ENCODE measurements at places on chromosomes 16 and 17. TPM values are rescaled to one million over a fixed set of nuclear protein-coding genes. Genes with fewer than 3 reads are reported as not detected.

Gene ZNF207
- total RNA-seq: 211 TPM

Gene HSF4
- 5.7 TPM for total RNA-seq

Gene CD79B
- 3.4 TPM for total RNA-seq

Gene PSMC5
- total RNA-seq: 124 TPM

Gene GRAP
- 50.2 TPM for total RNA-seq

Gene PRR14
- total RNA-seq: 45.3 TPM

Gene ACSM5
- not detected for total RNA-seq

Gene ABCC3
- total RNA-seq: 0.67 TPM

Gene ZNF385C
- 1.3 TPM for total RNA-seq

Gene NBR1
- 74.9 TPM for total RNA-seq

Gene KRTAP4-5
- total RNA-seq: not detected

Gene PRDM7
- total RNA-seq: not detected

Gene GSG1L2
- total RNA-seq: not detected

Gene HCRT
- not detected for total RNA-seq

Gene GDPD1
- 3.1 TPM for total RNA-seq

Gene SPN
- 1.5 TPM for total RNA-seq

Gene TBC1D10B
- 62.4 TPM for total RNA-seq

Gene HID1
- total RNA-seq: 157 TPM
